ENCODE measurements at places on chromosomes 16 and 17.

DNA sequence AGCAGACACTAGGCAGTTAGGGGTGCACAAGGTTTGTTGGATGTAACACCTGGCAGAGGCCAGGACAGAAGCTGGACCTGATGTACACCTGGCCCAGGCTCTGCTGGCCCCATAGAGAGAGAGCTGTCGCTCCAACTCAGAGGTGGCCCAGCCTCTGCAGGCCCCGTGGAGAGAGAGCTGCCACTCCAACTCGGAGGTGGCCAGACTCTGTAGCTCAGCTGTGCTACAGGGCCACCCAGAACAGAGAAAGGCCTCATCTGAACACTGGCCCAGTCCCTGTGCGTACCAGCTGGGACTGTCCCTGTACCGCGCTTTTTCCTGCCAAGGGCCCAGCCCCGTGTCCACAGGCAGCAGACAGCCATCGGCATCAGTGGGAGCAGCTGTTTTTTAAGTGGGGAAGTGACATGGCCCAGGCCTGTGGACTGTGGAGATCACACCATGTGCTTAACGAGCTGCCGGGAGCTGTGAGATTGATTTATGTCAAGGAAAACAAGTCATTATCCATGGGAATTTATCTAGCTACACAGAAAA, 176.4 kb upstream of the CHMP6 start:
- DNase-seq, result peak; percentile 34

DNA sequence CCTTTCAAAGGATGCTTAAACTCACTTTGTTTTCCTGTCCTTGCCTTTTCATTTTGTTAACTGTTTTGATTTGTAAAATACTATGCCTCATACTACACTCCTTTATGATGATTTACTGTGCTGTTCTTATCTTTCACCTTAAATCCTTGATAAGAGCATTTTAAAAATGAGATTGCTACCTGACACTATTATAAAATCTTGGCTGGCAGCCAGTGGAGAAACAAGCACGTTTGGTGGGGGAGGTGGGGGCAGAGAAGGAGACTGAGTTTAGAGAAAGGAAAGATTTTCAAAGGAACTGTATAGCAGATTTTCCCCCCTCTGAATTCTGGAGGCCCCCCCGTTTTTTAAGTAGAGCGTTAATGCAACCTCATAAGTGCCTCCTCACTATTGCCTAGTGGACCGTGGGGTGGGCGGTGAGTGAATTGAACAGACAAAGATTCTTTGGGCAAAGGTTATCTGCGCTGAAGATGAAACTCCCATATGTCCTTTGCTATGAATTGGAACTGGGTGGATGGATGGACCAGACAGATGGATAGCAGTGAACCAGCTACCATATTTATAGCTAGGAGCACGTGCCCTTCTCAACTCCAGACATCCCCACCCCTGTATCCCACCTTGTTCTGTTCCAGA, 200.2 kb downstream of the CCDC182 start:
- DNase-seq, result no peak

- no peak for DNase-seq
These were observed 13.6 kb downstream of the MAP3K3 start for GRCh38 chr17:63635787-63636186.

DNA sequence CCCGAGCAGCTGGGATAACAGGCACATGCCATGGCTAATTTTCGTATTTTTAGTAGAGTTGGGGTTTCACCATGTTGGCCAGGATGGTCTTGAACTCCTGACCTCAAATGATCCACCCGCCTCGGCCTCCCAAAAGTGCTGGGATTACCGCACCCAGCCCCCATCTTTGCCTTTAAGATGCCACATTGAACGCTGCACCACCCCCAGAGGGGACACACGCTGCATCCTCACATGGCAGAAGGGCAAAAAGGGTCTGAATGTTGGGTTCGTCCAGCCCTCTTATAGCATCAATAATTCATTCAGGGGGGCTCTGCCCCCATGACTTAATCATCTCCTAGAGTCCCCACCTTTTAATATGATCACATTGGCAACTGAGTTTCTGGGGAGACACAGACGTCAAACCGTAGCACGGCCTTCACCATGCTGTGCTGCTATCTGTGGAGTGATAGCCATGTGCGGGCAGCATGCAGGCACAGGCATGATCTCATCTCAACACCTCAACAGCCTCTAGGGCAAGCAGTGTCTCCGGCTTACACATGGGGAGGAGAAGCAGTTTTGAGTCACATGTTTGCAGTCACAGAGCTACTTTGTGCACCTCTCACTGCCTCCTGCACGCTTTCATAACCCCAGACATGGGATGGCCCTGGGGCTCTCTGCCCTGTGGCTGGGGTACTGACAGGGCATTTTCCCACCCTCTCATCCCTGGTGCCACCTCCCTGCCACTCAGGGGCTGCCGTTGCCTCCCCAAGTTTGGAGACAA, 30.0 kb downstream of the IL21R start:
- peak; percentile 29 for DNase-seq

- no peak for DNase-seq
These were observed 2.4 kb downstream of the CD2BP2 start for GRCh38 chr16:30352488-30353401.

DNA sequence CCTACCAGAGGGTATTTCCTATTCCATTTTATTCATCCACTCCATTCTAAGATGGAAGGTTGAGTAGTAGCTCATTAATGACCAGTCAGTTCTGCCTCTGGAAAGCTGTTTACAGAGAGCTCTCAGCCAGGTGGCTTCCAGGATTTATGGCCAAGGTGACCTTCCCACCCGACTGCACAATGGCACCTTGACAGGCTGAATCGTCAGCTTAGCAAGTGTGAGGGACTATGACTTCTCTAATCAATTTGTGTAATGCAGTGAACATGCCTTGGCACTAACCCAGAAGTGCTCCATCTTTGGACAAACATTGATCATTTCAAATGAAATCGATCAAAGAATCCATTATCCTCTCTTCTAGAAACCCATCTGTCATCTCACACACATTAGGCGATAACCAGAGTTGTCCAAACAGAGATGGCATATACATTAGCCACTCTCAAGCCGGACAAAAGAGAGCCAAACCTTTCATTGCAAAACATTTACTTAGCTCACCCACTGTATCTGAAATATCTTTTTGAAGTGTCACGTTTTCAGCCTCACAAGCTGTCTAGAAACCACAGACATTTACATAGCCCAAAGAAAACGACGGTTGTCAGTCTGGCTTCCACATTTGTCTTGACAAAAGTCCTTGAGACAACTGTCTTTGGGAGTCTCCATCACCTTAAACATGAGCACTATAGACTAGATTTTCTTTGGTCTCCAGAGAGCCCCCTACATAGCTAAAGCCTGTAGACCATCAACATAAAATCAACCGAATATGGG, 35.6 kb downstream of the CLEC3A start:
- DNase-seq, result no peak

DNA sequence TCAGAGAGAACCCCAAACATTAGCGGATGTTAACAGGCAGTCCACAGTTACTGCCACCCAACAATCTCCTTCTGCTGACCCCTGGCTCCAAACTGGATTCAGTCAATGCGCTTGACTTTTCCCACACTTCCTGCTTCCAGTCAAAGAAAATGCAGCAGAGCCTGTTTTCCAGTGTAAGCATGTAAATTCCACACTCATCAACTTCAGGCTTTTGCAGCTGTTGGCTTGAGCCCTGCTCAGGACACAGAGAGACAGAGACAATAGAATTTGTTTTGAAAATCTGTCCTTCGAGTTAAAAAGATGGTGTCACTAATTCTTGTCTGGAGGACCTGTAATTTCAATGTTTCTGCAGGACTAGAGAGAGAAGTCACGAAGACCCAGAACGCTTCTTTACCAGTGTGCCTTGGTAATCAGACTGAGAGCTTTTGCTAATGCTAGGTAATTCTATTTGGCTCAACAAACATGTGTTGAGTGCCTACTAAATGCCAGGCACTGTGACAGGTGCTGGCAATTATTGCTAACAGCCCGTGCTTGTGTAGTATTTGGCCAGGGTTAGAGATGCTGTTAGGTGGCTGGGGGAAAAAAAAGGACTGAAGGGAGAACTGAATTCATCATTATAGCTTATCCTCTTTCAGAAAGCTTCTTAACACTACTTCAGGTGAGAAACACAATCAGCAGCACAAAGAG, 32.5 kb downstream of the HOXB1 start:
- no peak for DNase-seq

- DNase-seq, result no peak
These were observed 12.9 kb downstream of the KRT39 start for GRCh38 chr17:40953881-40954280.

DNA sequence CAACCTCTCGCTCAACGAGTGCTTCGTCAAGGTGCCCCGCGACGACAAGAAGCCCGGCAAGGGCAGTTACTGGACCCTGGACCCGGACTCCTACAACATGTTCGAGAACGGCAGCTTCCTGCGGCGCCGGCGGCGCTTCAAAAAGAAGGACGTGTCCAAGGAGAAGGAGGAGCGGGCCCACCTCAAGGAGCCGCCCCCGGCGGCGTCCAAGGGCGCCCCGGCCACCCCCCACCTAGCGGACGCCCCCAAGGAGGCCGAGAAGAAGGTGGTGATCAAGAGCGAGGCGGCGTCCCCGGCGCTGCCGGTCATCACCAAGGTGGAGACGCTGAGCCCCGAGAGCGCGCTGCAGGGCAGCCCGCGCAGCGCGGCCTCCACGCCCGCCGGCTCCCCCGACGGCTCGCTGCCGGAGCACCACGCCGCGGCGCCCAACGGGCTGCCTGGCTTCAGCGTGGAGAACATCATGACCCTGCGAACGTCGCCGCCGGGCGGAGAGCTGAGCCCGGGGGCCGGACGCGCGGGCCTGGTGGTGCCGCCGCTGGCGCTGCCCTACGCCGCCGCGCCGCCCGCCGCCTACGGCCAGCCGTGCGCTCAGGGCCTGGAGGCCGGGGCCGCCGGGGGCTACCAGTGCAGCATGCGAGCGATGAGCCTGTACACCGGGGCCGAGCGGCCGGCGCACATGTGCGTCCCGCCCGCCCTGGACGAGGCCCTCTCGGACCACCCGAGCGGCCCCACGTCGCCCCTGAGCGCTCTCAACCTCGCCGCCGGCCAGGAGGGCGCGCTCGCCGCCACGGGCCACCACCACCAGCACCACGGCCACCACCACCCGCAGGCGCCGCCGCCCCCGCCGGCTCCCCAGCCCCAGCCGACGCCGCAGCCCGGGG, 1.3 kb downstream of the FOXC2 start:
- no peak for DNase-seq

DNA sequence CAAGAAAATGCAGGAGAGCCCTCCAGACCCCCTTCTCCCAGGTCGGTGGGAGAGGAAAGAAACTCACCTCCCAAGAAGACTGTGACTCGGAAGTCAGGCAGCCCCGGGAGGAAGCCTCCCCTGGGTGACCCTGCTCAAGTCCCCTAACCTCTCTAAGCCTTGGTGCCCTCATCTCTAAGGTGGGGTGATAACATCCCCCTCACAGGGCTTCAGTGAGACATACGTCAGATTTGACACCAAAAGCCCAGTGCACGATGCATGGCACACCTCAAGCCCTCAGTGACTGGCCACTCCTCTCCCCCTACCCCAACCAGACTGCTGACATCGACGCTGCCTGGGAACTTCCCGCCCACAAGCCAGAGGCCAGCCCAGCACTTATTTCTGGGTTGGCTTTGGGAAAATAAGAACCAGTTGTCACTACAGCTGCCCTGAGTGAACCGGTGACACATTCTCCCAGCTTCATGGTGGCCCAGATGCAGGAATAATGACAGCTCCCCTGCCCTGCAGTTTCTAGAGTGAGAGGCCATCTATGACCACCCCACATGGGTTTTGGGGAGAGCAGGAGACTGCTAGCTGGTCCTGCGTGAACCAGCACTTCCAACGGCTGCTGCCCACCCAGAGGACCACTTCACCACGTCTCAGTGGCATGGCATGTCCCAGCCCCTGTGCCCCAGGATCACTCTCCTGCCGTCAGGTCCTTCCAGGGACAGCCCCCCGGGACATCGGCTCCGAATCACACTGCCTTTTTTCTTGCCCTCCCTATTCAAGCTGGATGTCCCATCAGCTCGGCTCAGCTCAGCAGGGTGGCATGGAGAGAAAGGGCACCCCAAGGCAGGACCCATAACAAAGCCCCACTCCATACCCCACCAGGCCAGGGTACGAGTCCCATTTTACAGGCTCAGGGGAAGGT, 9.5 kb downstream of the KNOP1 start:
- DNase-seq, result no peak

GRCh38 chr16:68313116-68313515, 2.3 kb downstream of the PRMT7 start:
- no peak for DNase-seq

- no peak for DNase-seq
These were observed 149.0 kb upstream of the RBL2 start for GRCh38 chr16:53285236-53285635.

- DNase-seq, result peak; percentile 95
These were observed 463 bp downstream of the RILP start for GRCh38 chr17:1648963-1649843.

GRCh38 chr16:54335230-54335629, 48.6 kb upstream of the IRX3 start:
- DNase-seq, result no peak

DNA sequence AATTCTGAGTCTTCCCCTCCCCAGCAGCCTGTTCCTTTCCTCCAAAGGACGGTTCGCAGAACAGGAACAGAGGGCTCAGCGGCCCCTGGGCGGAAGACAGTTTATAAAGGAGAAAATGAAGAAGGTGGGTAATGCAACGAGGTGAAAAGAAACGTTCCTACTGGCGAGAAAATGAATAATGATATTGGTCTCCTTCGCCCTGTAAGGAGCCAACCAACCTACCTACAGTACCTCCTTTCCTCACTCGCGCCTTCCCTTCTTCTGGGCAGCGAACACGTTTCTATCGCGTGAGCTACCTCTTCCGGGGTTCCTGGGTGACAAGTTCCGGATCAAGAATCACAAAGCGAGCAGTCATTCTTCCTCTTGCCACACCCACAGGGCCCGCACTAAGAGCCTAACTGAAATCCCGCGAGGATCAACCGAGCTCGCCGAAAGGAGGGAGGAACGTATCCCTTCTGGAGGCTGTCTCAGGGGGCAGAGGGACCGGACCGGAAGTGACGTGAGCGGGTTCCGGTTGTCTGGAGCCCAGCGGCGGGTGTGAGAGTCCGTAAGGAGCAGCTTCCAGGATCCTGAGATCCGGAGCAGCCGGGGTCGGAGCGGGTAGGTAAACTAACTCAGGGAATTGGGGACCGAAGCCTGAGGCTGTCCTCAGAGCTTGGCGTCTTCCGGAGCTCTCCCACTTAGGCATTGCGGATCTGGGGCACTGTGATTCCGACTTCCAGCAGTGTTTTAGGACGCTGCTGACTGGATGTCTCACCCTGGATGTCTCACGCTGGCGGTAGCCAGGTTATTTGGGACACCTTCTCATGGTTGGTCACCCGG, at the start of the genes PTRH2 and VMP1:
PTRH2 (minus strand) TSS at position 282 of the 822 bp plus-strand sequence. CDS start 9,452 bp downstream, outside the sequence.
VMP1 (plus strand) TSS at position 506 of the 822 bp plus-strand sequence. CDS start 23,793 bp downstream, outside the sequence.
- peak; percentile 98 for DNase-seq

DNA sequence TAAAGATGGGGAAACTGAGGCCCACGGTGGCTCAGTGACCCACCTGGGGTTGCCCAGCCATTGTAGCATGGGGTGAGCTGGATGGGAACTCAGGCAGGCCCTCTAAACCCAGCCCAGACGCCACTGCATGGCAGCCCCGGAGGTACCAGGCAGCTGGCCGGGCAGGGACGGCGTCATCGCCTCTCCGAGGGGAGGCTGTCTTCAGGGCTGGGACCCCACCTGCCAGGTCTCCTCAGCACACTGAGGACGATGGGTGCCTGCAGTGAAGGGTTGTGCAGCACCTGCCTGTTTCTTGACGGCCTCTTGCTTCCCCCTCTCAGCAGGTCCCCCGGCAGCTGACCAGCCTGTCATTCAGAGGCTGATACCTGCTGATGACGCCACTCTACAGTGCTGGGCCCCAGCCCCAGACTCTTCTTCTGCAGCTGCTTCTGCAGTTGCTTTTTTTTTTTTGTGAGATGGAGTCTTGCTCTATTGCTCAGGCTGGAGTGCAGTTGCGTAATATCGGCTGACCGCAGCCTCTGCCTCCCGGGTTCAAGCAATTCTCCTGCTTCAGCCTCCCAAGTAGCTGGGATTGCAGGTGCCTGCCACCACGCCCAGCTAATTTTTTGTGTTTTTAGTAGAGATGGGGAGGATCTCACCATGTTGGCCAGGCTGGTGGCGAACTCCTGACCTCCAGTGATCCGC, 24.7 kb downstream of the RNF213 start:
- no peak for DNase-seq
